ENCODE measurements at places on chromosomes 2 and 18. TPM values are rescaled to one million over a fixed set of nuclear protein-coding genes. Genes with fewer than 3 reads are reported as not detected.

- H3K27me3 ChIP-seq = peaks cover 3% of the 10 kb centered on the region
- no peak overlapping the region for H3K27ac ChIP-seq
- no peak for DNase-seq
- H3K4me3 ChIP-seq = no peak overlapping the region
- no peaks in the 10 kb centered on the region for H3K36me3 ChIP-seq
These were observed 84.1 kb upstream of the NCKAP5 start for GRCh38 chr2:133652398-133652797.

DNA sequence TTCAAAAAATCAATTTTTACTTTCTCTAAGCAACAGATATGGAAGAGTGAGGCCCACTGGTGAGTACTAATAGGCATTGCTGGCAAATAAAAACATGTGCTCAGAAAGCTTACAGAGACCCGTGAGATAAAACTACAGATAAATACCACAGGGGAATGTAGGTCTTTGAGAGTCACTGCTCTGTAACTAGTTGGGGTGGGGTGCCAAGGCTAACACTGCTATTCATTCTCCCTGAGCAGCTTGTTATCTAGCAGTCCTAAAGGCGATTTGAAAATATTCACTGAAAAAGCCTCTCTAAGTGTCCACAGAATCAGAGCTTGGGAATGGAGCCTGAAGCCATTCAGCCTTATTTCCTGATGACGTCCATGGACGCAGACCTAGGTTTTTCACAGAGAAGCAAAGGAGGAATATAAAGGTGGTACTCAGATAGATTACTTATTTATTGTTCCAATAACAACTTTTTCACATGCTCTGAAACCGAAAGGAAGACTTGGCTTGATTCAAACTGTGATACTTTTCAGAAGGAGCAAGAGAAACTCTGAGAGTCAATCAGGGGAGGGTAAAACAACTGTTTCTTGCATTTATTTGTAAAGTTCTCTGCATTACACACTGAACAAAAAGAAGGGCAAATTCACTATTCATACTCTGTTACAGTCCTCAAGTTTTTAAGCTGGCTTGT lies 188.4 kb downstream of the PPP1R1C start:
- H3K27me3 ChIP-seq = no peaks in the 10 kb centered on the region
- no peaks in the 10 kb centered on the region for H3K4me1 ChIP-seq
- H3K36me3 ChIP-seq = no peaks in the 10 kb centered on the region
- H3K4me3 ChIP-seq = no peak overlapping the region

- H3K36me3 ChIP-seq = no peaks in the 10 kb centered on the region
- no peak overlapping the region for H3K4me3 ChIP-seq
- H3K27ac ChIP-seq = no peak overlapping the region
- no peaks in the 10 kb centered on the region for H3K4me1 ChIP-seq
These were observed 341.1 kb downstream of the ARL6IP6 start for GRCh38 chr2:153059338-153060052.

- peaks cover 11% of the 10 kb centered on the region for H3K4me1 ChIP-seq
- H3K27me3 ChIP-seq = no peaks in the 10 kb centered on the region
- H3K27ac ChIP-seq = no peak overlapping the region
- H3K36me3 ChIP-seq = no peaks in the 10 kb centered on the region
- DNase-seq = no peak
These were observed 18.7 kb upstream of the CCDC102B start for GRCh38 chr18:68779169-68779568.

DNA sequence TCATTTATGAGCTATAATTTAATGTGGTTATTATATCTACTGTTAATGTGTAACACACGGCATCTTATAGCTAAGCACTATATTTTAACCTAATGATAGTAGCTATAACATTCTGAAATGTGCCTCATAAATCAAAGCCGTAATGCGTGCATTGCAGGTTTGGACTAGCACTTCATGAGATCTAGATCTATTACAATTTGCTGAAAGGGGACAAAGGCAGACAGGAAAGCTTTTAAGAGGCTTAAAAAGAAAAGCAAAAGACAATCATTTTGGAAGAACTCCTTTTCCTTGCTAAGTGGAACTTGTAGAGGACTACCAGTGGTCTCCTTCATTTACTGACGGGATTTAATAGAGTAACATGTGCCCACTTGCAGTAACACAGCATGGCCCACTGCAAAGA lies 213.1 kb downstream of the NBAS start:
- no peaks in the 10 kb centered on the region for H3K4me1 ChIP-seq
- H3K36me3 ChIP-seq = peaks cover 32% of the 10 kb centered on the region
- no peak overlapping the region for H3K4me3 ChIP-seq
- no peak for DNase-seq
- H3K27ac ChIP-seq = no peak overlapping the region
- H3K27me3 ChIP-seq = no peaks in the 10 kb centered on the region

DNA sequence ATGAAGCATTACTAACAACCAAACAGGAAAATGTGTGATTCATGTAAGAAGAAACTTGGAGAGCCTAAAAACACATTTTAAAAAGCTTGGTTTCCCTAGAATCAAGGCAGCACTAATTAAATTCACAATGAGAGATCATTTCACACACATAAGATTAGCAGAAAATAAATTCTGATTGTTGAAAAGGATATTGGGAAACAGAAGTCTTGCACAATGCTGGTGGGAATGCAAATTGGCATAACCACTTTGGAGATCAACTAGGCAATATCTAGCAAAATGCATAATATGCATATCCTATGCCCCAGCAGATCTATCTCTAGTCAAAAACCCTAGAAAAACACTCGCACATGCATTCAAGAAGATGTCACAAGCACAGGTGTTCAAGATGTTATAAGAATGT lies 75.3 kb upstream of the SIX3 start:
- H3K27me3 ChIP-seq = peaks cover 81% of the 10 kb centered on the region
- DNase-seq = no peak
- H3K4me3 ChIP-seq = no peak overlapping the region
- no peaks in the 10 kb centered on the region for H3K4me1 ChIP-seq

- peaks cover 21% of the 10 kb centered on the region for H3K27me3 ChIP-seq
- no peaks in the 10 kb centered on the region for H3K36me3 ChIP-seq
- no peak for DNase-seq
- no peak overlapping the region for H3K27ac ChIP-seq
- H3K4me3 ChIP-seq = no peak overlapping the region
These were observed 183.5 kb downstream of the RDH14 start for GRCh38 chr2:18376936-18377335.

- no peaks in the 10 kb centered on the region for H3K36me3 ChIP-seq
- DNase-seq = peak; percentile 91
- H3K27me3 ChIP-seq = no peaks in the 10 kb centered on the region
- H3K4me1 ChIP-seq = peaks cover 75% of the 10 kb centered on the region
- H3K27ac ChIP-seq = peak overlapping the region; percentile 91
These were observed 68.4 kb downstream of the MCFD2 start for GRCh38 chr2:46847185-46847710.

DNA sequence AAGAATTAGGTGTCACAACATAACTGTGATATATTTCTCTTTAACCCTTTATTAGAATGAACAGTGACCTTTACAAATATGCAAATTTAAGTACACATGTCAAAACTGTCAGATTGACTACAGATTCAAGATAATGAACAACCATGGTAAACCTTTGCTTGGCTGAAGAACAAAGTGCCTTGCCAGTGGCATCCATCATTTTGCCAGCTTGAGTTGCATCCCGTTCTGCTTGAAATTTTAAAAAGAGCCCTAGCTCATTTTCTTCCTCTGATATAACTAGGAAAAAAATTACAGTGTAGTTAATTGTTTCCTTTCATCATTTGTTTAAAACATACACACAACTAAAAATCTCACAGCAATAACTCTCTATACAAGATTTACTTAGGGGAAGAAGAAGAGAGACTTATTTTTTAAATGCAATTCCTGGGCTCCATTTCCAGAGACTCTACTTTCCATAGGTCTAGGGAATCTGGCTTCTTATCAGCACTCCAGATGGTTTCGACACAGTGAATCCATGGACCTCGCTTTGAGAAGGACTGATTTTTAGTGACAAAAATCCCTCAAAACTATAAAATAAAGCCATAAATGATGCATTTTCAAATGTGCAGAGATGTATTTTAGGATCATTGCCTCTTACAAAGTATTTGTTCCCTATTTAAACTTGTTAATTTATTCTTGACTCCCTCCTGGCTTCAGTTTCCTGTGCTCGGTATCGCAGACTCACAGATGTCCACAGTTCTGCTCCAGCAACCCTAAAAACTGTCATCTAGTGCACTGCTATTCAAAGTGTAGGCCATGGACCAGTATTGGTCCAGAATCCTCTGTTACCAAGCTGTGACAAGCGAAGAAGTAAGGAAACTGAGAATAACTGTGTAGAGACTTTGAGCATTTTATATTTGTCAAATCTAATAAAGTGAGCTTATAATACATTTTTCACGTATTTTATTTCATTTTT lies 50.1 kb downstream of the ICA1L start:
- no peak overlapping the region for H3K4me3 ChIP-seq
- no peak for DNase-seq
- no peaks in the 10 kb centered on the region for H3K36me3 ChIP-seq
- no peaks in the 10 kb centered on the region for H3K27me3 ChIP-seq
- H3K27ac ChIP-seq = no peak overlapping the region

DNA sequence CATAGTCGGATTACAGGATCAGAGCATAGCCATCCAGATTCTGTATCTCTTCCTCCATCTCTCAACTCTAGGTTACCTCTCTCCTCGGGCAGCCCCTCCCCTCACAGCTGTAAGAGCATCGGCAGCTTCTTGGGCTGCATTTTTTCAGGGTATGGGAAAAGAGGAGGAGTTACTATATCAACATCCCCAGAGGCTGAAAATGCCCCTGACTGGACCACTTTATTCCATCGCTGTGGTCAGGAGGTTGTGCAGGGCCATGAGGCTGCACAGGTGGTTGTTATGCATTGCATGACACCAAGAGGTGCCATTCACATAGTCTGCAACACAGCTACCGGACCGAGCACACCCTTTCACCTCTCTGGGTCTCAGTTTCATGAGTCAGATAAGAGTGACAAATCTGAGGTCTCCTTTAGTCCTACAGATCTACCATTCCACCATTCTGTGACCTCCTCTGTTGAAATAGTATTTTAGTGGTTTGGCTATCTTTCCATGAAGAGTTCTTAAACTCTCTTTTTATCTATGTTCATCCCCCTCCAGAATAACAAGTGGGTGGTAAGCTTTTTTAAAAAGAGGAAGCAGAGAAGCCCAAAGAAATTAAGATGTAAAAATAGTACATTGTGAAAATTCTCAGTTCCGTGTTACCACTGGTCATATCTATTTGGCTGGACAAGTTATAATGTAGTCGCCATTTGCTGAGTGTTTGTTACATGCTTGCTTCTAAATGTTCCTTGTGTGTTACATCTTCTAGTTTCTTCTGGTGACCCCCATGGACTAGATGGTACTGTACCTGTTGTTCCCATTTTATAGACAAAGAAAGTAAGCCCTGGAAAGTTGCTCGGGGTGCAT lies 56.6 kb upstream of the SLC1A4 start:
- no peak overlapping the region for H3K27ac ChIP-seq
- H3K36me3 ChIP-seq = no peaks in the 10 kb centered on the region
- no peak for DNase-seq
- H3K27me3 ChIP-seq = peaks cover 42% of the 10 kb centered on the region

DNA sequence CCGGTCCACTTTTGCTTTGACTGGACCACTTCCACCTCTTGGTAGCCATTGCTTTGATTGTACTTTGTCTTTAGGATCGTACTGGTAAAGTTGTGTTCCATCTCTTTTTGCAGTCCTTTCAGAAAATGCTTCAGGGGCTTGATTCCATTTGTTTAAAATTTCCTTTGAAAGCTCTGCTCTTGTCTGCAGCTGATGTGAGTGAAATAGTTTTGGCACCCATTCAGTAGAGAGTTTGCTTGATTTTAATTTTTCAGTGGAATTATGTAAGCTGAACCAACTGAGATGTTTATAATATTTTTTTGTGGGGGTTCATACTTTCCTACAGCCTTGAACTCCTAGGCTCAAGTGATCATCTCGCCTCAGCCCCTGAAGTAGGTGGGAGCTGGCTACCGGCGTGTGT lies 7.6 kb upstream of the MIB1 start:
- H3K4me1 ChIP-seq = peaks cover 13% of the 10 kb centered on the region
- peaks cover 8% of the 10 kb centered on the region for H3K36me3 ChIP-seq
- peaks cover 4% of the 10 kb centered on the region for H3K27me3 ChIP-seq
- DNase-seq = no peak

DNA sequence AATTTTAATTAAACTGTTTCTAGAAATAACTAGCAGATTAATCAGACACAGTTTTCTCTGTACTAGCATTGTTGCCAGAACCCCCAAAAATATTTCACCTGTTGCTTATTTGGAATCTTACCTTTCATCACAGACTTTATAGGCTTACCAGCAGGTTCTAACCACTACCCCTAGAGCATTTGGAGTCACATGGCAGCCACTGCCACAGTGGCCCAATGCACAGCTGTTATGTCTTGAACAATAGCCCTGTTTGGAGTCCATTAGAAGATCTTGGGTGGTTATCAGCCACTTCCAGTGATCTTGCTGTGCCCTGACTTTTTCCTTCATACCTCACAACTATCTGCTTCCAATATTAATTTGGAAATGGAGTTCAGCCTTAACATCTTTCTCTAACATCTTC lies 186.2 kb upstream of the TANK start:
- no peak for DNase-seq
- H3K4me3 ChIP-seq = no peak overlapping the region
- H3K36me3 ChIP-seq = no peaks in the 10 kb centered on the region
- H3K27me3 ChIP-seq = no peaks in the 10 kb centered on the region

GRCh38 chr18:34659579-34660517 lies 50.2 kb upstream of the DTNA start:
- no peaks in the 10 kb centered on the region for H3K36me3 ChIP-seq
- H3K27ac ChIP-seq = peak overlapping the region; percentile 95
- peak; percentile 90 for DNase-seq
- no peaks in the 10 kb centered on the region for H3K27me3 ChIP-seq
- peaks cover 27% of the 10 kb centered on the region for H3K4me1 ChIP-seq

DNA sequence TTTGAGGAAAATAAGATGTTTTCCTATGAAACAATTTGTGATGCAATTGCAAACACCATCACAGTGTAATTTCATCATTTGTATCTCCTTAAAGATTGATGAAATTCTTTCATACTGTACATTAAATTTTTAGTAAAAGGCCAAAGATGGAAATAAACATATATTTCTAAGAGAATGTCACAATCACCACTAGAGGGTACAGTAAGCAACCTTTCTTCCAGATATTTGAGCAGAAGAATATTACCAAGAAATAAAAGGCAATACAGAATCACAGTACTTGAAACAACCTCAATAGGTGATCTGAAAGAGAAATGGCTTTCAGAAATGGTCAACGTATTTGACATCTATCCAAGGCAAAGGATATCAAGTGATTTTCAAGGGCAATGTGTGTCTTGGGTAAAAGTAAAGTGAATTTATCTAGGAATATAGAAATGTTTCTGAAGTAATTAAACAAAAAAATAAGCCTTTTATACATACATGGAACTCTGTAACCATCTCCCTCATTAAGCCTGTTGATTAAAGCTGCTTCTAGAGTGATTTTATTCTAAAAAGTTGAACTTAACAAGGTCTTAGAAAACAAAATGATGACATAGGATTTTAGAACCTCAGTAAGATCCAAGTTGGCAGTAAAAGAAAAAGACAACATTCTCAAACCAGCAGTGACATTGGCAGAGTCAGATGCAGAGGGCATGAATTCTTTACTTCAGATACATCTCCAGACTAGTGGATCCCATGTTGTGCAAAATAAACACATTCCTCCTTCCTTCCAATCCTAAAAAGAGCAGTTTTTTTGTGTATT lies 90.3 kb upstream of the SESTD1 start:
- no peaks in the 10 kb centered on the region for H3K27me3 ChIP-seq
- no peak for DNase-seq
- no peaks in the 10 kb centered on the region for H3K36me3 ChIP-seq
- no peak overlapping the region for H3K4me3 ChIP-seq

- no peak overlapping the region for H3K4me3 ChIP-seq
- DNase-seq = no peak
- H3K27me3 ChIP-seq = no peaks in the 10 kb centered on the region
- no peaks in the 10 kb centered on the region for H3K36me3 ChIP-seq
These were observed 810.7 kb downstream of the LRRTM4 start for GRCh38 chr2:76711490-76711889.

Gene RFTN2
- total RNA-seq = 29.4 TPM

Gene GAD1
- total RNA-seq = not detected

Gene ABCG8
- total RNA-seq = not detected

Gene ATP5MC3
- total RNA-seq = 155 TPM

Gene MEP1B
- total RNA-seq = not detected

Gene TTC39C
- total RNA-seq = 11.2 TPM

Data from osteocyte (in vitro differentiated cells).